ENCODE measurements at places on chromosomes 7 and 10. TPM values are rescaled to one million over a fixed set of nuclear protein-coding genes. Genes with fewer than 3 reads are reported as not detected.
A peak's percentile ranks its signal among the peaks of the same experiment; 100 is the strongest.

- no peak for DNase-seq
These were observed 9.8 kb upstream of the CDHR1 start for GRCh38 chr10:84184517-84184916.

DNA sequence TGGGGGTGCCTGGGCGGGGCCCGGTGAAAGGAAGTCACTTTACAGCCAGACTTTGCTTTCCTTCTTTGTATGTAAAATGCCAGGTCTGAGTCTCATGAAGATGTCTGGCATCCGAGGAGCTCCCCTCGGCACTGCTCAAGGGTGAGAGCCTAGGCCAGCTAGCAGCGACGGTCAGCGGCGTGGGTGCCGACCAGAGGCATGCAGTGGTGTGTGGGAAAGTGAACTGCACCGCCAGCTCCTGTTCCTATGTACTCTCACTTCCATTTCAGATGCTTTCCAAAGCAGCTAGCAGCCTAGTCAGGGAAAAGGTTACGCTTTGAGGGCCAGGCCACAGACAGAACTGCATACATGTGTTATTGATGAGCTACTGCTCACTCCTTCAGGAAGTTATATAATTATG lies 172.8 kb downstream of the ZMYND11 start:
- DNase-seq = no peak

DNA sequence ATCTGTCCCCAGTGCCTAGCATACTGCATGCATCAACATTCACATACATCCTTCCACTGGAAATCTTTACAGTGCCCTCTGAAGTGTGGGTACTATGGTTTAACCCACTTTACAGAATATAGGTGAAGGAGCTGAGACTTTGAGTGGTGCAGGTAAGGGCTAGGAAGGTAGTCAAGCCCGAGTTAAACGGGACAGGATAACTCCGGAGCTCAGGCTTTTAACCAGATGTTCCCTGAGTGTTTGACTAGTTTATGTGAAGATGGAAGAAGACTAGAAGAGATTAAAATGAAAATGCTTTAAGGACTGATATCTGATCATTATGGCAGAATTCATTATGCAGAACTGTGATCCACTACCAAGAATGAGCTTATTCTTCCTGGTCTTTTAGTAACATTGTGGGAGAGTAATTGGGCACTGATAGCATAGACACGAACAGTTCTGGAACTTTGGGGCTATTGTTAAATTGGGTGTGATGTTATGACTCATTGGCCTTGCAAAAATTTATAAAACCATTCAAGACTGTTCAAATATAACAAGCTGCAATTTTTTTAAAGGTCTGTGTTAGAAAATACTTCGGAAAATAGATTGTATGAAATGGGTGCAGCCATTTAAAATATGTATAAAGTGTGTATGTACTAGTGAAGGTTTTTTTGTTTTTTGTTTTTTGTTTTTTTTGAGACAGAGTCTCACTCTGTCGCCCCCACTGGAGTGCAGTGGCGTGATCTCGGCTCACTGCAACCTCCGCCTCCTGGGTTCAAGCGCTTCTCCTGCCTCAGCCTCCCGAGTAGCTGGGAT lies 4.4 kb downstream of the CUL1 start:
- no peak for DNase-seq

- DNase-seq = no peak
These were observed 12.0 kb downstream of the CLCN1 start for GRCh38 chr7:143327903-143328302.

DNA sequence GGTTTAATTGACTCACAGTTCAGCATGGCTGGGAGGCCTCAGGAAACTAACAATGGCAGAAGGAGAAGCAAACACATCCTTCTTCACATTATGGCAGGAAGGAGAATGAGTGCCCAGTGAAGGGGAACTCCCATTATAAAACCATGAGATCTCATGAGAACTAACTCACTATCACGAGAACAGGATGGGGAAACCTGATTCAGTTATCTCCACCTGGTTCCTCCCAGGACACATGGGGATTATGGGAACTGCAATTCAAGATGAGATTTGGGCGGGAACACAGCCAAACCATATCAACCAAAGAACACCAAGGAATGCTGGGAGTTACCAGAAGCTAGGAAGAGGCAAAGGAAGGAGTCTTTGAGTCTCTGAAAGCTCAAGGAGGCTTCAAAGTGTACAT lies 94.3 kb downstream of the IPMK start:
- DNase-seq = no peak

DNA sequence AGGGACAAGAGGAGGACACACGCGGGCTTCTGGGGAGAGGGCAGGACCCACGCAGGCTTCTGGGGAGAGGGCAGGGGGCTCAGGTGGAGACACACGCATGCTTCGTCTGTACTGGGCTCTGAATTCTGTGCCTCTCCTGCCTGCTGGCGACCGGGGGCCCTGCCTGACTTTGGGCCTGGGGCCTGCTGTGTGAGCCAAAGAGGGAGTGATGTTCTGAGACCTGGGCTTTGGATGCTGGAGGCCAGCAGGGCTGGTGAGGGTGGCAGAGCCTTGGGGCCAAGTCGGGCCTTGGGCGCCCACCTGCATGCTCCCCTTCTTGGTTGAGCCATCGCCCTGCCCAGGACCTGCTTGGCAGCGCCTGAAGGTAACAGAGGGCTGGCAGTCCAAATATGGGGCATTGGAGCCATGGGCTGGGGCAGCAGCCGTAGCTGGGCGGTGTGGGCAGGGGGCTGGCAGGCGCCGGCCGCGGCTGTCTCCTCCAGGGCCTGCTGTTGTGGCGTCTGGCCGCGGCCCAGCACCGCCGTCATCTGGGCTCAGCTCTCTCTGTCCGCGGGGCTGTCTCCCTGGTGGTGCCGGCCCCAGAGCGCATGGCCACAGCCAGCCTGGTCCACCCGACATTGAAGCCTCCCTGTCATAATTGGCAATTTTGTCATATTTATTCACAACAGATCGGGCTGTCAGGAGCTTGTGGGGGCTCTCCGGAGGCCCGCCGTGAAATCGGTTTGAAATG lies 78.9 kb downstream of the UNCX start:
- DNase-seq = no peak

DNA sequence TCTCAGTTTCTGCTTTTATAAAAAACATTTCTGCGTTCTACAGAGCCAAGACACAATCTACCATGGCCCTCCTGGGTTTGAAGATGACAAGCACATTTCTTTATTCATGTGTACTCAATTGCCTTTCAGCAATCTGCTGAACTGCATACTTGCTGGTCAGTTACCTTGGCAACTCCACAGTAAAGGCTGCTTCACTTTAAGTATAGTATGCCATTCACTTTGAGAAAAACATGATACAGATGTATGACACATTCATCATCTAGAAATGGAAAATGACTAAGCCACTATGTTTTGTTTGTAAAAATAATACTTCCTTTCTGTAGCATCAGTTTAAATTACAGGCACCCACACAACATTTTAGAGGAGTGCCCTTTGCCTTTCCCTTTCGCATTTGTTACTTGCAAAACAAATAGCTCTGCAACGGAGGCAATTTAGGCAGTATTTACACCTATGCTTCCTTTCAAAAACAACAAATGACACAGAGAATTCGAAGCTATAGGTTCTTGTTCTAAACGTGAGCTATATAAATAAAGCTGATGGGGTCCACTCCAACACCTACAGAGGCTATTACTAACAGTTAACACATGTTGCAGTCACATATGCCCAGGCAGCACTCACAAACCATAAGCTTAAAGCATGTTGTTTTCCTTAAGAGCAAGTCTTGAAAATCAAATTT lies 23.5 kb downstream of the SGCE start:
- DNase-seq = no peak

DNA sequence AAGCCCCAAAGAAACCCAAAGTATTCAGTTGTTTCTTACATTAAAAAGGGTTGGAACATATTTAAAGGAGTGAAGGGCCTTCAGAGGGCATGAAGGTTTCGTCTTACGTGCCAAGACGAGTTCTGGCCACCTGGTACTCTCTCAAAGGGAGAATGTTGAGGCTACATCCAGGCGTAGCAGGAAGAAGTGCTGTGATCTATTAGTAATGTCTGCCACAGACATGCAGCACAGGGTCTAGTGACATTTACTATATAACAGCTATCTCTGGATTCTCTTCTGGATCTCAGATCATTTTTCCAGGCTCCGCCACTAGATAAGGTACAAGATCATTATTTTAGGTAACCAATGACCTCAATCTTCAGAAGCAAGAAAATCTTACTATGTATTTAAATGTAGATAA lies 76.5 kb upstream of the ARID5B start:
- DNase-seq = no peak

GRCh38 chr10:111247781-111248389 lies 171.1 kb downstream of the ADRA2A start:
- no peak for DNase-seq

- DNase-seq = peak; percentile 68
These were observed at the start of gene CALHM2 for GRCh38 chr10:103451831-103452505. TSS of gene CALHM2 (minus strand) at chr10:103452370. CDS start at chr10:103449941, 2,429 bp downstream.

DNA sequence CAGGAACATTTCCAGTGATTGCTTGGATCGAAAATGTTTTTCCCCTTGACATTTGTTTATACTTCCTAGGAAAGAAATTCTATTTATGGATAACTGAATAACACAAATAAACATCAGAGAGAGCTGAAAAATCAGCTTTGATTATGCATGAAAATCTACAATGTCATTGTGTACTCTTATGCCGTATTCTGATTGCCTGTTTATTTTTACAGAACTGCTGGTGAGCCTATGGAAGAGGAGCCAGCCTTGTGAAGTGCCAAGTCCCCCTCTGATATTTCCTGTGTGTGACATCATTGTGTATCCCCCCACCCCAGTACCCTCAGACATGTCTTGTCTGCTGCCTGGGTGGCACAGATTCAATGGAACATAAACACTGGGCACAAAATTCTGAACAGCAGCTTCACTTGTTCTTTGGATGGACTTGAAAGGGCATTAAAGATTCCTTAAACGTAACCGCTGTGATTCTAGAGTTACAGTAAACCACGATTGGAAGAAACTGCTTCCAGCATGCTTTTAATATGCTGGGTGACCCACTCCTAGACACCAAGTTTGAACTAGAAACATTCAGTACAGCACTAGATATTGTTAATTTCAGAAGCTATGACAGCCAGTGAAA lies 121.5 kb downstream of the TWIST1 start:
- DNase-seq = no peak

GRCh38 chr10:81026591-81026990 lies 488.9 kb downstream of the SH2D4B start:
- DNase-seq = no peak

GRCh38 chr10:16673443-16673842 lies 143.8 kb downstream of the RSU1 start:
- DNase-seq = no peak

DNA sequence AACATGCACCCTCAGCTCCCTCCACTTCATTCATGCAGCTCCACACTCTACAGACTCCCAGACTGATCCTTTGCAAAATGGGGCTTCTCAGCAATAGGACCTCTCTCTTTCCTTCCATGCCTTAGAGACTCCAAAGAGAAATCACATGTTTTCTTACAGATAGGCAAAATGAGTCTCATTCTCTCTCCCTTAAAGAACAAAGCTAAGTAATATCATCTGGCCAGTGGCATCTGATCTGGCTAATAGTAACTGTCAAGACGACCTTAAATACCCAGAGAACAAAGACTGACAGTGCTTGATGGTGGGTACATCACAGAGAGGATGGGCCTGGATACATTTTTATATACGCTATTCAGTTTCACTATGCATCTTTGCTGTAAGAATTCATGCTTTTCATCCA lies 43.1 kb upstream of the CALD1 start:
- no peak for DNase-seq

- DNase-seq = peak; percentile 6
These were observed 199.5 kb downstream of the SKAP2 start for GRCh38 chr7:26664735-26665416.

DNA sequence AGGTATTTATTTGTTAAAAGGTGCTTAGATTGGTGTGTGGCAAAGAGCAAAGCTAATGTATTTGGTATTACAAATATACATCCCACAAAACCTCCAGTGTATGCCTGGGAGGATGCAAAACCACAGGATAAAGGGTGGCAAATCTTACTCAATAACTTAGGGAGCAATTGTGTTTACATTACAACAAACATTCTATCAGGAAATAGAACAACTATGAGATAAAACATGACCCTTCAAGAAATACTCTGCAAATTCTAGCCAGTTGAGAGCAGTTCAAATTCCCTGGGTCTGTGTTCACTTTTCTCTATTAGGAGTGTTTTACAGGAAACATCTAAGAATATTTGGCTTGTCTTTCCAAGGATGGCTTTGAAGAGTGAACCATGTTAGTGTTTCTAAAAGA lies 64.9 kb downstream of the CUL1 start:
- no peak for DNase-seq

- no peak for DNase-seq
These were observed 196.4 kb downstream of the CREB5 start for GRCh38 chr7:28608731-28609130.

DNA sequence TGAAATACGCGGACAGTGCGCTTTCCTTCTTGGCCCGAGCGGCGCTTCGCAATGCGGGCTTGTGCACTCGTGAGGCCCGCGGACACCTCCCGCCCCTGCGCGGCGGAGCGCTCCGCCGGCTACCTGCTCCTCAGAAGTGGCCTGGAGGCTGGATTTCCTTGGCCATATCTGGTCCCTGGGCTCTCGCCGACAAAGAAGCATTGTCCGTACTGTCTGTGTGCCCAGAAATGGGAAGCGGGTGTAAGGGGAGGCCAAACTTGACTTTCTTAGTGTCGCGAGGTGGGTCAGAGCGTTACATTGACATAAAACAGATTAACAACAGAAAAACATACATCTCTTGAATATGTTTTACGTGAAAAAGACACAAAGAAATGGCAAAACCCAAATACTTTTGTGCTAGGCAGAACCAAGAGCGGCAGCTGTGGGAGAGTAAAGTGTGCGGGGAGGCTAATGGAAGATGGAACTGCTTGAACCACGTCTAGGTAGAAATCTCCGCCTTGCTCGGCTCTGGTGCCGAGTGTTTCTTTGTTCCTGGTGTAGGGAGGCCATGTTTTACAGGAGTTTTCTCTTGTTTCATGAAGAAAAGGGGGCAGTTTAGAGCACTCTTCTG lies 1.4 kb downstream of the LANCL2 start:
- peak; percentile 32 for DNase-seq

DNA sequence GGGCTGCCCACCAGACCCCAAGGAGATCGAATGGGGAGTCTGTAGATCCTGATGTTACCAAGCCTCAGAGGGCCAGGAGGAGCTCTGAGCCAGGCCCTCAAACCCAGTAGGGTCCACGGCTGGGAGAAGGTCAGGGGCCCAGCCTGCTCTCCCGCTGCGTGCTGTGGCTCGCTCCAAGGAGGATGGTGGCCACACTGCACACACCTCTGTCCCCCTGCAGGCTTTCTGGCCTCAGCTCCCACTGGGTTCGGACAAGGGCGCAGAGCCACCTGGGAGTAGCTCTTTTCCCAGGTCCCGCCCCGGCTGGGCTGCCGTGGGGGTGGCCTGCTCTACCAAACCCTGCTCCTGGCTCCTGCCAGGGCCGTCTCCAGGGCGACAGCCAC lies 175.8 kb downstream of the ZNF248 start:
- no peak for DNase-seq

GRCh38 chr10:100014071-100014762 lies 4.5 kb upstream of the DNMBP start:
- DNase-seq = no peak

The COL13A1 gene
- not detected for total RNA-seq

The DPYSL4 gene
- 4.8 TPM for total RNA-seq

The CPA2 gene
- total RNA-seq = not detected

The PAXIP1 gene
- total RNA-seq = 22.5 TPM

The H2BK1 gene
- 3.4 TPM for total RNA-seq

The BHLHA15 gene
- 0.65 TPM for total RNA-seq

The CH25H gene
- not detected for total RNA-seq

The MRC1 gene
- total RNA-seq = 0.14 TPM

All from activated T-cell treated with anti-CD3 and anti-CD28 coated beads, Interleukin-2, amount 50 U/mL, for 72 hours (primary cell).